ENCODE measurements at places on chromosomes 3 and 15. TPM values are rescaled to one million over a fixed set of nuclear protein-coding genes. Genes with fewer than 3 reads are reported as not detected.

ARL6 gene
- 7.8 TPM for polyA plus RNA-seq

SLC24A1 gene
- 8.8 TPM for polyA plus RNA-seq

TMED3 gene
- 59.6 TPM for polyA plus RNA-seq

GRCh38 chr3:120200493-120201235 is 84.4 kb downstream of the GPR156 start:
- no peak for DNase-seq

LRRC3B gene
- not detected for polyA plus RNA-seq

PPP1R14D gene
- polyA plus RNA-seq = 22.3 TPM

DNA sequence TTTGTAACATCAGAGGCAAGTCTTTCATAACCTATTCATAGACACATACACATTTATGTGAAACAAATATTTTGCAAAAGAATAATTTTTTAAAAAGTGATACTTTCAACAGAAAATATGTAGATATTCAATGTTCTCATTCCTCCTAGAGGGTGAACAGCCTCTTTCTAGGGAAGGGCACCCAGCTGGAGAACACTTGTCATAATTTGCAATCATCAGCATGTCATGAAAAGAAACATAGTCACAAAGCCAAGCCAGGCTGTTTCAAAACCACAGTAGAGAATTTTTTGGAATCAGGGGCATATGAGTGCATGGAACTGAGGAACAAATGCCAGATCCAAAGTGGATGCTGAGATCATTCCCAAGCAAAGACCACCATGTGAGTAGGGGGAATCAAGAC is 406.9 kb upstream of the ADAMTS9 start:
- no peak for DNase-seq

DNA sequence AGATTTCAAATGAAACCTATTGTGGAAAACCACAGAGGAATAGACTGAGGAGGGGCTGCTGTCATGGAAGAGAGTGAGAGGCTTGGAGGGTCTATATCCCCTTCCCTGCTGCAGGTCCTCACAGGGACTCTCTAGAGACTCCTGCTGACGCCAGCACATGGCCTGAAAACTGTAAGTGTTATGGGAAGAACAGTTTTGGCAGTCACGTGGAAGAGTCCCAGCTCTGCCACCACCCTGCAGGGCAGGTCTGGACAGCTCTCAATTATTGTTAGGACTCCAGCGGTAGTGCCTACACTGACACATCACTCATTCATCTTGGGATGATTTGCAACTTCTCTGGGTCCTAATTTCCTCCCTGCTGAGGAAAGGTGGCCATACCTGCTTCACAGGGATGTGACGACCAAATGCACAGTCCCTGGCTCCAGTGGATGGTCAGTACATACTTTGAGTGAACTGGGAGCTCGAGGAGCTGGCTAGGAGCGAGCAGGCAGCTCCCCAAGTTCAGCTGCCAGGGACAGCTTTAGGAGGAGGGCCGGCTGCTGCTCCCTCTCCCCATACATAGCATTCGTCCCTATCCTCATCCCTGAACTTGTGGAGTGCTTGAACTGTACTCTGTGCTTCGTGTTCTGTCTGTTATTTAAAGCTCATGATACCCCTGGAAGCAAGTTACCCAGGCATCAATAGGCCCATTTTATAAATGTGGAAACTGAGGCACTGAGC is 49.2 kb downstream of the CTXND1 start:
- no peak for DNase-seq

- DNase-seq = no peak
These were observed 12.6 kb downstream of the CD86 start for GRCh38 chr3:122067588-122068240.

- DNase-seq = no peak
These were observed 136.7 kb upstream of the DAZL start for GRCh38 chr3:16741890-16742289.

LSMEM2 gene
- polyA plus RNA-seq = not detected

DNA sequence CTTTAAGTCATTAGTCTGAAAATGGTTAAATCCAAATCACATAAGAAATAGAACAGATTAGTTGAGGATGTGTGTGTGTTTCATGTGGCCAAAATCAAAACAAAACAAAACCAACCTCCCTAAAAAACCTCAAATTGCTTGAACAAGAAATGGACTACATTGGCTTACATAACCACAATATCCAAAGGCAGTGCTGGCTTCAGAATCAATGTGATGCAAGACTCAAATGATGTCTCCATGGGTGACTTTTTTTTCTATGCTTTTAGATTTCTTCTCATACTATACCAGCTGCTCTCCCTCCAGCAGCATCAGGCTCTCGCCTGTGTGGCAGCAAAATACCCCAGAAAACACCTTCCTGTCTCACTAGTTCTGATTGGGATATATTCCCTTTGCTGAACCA is 36.0 kb upstream of the CMTM8 start:
- no peak for DNase-seq

CLDN11 gene
- polyA plus RNA-seq = 0.36 TPM

CCDC54 gene
- polyA plus RNA-seq = not detected

TRNT1 gene
- polyA plus RNA-seq = 17.7 TPM

DNA sequence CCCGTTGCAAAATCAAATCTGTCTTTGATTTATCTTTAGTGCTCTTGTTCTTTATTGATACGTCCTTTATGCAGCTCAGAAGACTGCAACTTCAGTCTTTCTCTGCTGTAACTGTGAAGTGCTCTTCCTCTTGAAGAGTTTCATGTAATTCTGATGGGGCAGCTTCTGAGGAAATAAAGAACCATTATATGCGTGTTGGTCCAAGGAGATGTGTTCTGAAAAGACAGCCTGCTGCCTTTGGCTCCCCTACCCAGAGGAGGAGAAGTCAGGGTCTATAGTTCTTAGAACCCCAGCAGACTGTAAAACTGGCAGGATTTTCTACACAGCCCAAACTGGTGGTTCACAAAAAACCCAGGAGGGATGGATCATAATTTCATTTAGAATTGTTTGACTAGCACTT is 22.4 kb upstream of the ABHD10 start:
- no peak for DNase-seq

DNA sequence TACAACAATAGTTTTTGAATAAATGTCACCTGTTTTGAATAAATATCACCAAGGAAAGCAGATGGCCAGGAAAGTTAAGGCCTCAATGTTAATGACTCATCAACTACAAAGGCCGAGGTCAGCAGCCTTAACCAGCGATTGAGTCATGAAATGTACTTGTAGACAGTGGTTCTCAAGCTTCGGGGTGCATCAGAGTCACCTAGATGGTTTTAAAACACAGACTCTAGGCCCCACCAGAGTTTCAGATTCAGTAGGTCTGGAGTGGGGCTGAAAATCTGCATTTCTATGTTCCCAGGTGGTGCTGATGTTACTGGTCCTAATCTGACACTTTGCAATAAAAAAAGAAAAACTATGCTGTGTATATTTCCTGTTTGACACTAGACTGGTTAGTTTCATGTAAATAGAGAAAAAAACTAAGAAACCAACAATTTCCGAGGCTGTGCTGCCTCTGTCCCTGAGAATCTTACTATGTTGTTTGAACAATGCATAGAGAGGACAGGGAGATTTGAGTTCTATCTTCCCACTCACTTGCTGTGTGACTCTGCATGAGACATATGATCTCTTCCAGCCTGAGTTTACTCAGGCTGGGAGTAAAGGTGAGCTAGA is 9.8 kb downstream of the RAB27A start:
- DNase-seq = no peak

DNA sequence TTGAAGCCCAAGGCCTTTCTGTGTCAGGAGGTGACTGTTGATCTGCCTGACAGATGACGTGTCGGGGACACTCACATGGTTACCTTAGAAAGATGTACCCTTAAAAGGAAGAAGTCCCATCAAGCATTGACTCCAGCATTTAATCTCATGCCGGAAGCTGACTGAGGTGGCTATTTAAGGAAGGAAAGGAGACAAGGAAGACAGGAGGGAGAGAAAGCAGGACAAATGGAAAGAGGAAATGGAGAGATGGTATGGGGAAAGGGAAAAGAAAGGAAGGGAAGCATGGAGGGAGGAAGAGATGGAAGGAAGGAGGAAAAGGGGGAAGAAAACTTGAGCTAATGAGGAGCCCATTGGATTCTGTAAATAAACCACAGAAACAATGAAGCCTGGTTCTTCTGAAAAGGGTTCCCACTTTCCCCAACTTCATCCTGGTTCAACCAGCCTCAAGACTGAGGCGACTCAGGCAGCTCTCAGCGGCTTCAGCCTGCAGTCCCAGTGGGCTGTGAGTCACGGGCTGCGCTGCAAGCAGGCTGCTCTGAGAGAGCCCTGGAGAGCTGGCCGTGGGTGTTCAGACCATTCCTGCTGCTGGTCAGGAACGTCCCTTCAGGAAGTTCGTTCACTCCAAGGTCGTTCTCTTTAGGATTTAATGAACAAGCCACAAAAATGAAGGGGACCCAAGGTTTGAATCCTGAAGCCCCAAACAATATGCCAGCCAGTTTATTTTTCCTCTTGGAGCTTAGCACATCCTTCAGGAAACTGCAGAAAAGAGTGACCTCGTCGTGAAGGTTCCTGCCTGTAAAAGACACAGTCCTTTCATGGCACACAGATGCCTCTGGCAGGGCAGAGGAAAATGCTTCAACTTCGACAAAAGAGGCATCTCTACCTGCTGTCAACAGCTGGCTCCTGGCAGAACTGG is 69.6 kb upstream of the THBS1 start:
- peak; percentile 78 for DNase-seq

- no peak for DNase-seq
These were observed 288.3 kb downstream of the ULK4 start for GRCh38 chr3:41673650-41674049.

TTLL13 gene
- not detected for polyA plus RNA-seq

DNA sequence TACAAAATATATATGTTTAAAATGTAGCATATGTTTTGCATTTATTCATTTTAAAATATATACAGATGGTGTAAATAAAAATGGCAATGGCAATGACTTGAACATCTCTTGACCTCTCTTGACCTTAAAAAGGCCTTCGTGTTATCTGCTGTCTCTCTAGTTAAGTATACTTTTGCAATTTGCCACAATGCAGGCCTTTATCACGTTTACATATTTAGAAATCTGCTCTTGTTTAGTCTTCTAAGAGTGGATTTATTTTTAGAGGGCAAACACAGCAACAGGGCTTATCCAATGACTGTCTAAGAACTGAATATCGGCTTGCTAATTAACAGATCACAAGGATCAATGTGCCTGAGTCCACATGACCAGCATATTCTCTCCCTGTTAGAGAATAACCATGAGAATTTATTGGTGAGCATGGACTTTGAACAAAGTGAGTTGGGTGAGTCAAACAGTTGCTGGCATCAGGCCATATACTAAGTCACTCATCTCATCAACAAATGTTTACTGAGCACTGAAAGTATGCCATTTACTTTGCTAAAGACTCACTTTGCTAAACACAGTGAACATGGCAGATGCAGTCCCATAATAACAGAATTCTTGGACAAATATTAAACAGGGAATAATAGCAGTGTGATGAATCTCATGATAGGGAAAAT is 48.2 kb downstream of the MDFIC2 start:
- no peak for DNase-seq

DNA sequence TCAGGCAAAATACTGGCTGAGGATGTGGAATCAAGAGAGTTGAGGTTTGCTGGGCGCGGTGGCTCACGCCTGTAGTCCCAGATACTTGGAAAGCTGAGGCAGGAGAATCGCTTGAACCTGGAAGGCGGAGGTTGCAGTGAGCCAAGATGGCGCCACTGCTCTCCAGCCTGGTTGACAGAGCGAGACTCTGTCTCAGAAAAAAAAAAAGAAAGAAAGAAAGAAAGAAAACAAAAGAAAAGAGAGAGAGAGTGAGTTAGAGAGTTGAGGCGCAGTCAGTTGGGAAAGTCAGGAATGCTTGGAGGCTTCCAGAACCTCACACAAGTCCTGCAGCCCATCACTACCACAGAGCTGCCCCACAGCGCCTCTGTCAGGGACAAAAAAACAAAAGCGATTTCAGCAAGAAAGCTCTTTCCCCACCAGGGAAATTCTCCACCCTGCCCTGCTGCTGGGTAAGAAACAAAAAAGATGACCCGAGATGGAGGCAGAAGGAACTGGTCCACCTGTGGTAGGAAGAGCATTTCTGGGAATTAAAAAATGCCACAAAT is 13.8 kb downstream of the HDC start:
- no peak for DNase-seq

SPCS1 gene
- polyA plus RNA-seq = 119 TPM

DNA sequence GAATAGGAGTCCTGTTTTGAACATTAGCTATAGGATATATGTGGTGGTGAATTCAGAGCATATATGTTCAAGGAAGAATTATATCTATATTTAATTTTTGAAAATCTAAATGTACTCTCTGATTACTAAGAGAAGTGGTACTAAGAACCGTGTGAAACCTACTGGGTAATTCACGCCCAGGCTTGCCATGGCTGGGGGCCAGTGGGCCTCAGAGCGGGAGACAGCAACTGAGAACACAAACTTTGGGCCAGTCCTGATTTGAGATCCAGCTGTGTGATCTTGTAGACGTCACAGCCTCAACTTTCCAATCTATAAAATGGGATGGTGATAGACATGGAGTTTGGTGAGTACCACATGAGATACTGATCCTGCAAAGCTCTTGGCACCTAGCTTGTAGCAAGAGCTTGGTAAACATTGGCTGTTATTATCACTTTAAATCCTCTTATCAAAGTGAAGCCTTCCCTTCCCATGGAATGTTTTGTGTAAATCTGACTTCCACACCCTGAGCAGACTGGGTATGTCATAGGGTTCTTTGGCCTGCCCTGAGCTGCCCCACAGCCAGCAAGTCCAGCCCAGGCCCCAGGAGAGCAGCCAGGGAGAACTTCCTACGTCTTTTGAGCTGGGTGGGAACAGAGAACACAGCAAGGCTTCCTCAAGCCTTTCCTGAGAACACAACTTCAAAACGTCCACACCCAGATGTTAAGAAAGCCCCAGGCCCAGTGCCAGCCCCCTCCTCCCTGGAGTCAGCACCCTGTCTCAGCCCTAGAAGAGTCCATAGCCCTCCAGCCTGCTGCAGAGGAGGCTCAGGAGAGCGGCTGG is 8.2 kb upstream of the PAQR5 start:
- DNase-seq = peak; percentile 77

GRCh38 chr3:141457624-141458236 is 29.1 kb upstream of the RASA2 start:
- DNase-seq = no peak

FRMD5 gene
- polyA plus RNA-seq = 0.88 TPM

ROBO2 gene
- 0.05 TPM for polyA plus RNA-seq

DNA sequence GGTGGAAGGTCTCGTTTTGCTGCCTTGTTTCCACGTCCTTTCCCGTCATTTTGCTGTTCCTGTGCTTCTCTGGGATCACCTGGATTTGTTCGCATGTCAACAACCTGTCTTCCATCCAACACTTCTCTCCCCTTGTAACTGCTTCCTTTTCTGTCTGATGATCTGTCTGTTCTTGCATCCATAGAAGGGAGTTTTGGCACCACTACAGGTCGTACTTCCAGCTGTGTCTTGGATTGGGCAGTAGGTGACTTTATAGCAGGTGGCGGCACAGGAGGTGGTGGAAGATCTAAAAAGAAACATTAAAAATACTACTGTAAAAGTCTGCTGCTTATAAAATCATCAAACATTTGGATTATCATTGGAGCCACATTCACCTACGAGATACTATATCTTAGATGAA is 1161.0 kb downstream of the ROBO1 start:
- no peak for DNase-seq

DNA sequence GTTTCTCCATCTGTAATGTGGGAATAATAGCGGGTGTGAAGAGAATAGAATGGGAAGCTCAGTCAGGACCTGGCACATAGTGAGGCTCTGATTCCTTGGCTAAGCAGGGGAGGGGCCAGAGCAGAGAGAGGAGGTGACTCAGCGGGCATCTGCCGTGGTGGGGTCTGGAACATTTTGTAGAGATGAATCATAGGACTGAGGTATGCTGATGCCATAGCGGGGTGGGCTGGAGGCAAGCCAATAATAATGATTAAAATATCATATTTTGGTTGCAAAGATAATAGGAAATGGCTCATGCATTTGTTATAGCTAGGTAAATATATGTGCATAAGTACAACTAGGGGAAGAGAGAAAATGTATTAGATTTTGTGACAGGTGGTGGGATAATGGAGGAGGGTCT is 11.2 kb downstream of the TGM4 start:
- peak; percentile 85 for DNase-seq

GATM gene
- polyA plus RNA-seq = 74.6 TPM

GRIP2 gene
- polyA plus RNA-seq = 0.50 TPM
